ENCODE measurements at places on chromosomes 12 and 14. TPM values are rescaled to one million over a fixed set of nuclear protein-coding genes. Genes with fewer than 3 reads are reported as not detected.

ATP5MC2 gene
- polyA plus RNA-seq, result 205 TPM

IL31 gene
- not detected for polyA plus RNA-seq

SDS gene
- polyA plus RNA-seq, result not detected

DNA sequence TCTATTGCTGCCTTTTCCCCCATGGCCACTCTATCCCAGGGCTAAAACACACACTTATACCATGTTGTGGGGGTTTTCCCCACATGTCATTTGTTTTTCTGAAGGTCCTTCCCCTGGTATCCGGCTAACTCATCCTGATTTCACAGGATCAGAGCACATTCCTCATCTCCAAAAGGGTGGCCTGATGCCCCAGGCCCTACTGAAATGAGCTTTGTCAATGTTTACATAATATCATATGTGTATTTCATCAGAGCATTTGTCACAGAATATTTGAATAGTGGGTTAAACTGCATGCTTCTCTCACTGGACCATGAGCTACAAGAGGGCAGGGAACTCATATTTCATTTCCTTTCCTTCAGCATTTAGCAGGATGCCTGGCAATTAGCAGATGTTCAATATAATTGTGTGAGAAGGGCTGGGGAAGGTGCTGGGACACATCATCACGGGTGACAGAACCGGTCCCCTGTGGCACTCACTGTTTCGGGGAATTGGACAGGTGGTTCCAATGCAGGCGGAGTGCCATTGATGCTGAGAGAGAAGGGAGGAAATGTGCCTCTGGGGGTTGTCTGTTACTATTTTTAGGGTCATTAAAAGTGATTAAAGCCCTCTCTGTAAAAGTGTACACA, 26.8 kb downstream of the EMP1 start:
- no peak for DNase-seq

DNA sequence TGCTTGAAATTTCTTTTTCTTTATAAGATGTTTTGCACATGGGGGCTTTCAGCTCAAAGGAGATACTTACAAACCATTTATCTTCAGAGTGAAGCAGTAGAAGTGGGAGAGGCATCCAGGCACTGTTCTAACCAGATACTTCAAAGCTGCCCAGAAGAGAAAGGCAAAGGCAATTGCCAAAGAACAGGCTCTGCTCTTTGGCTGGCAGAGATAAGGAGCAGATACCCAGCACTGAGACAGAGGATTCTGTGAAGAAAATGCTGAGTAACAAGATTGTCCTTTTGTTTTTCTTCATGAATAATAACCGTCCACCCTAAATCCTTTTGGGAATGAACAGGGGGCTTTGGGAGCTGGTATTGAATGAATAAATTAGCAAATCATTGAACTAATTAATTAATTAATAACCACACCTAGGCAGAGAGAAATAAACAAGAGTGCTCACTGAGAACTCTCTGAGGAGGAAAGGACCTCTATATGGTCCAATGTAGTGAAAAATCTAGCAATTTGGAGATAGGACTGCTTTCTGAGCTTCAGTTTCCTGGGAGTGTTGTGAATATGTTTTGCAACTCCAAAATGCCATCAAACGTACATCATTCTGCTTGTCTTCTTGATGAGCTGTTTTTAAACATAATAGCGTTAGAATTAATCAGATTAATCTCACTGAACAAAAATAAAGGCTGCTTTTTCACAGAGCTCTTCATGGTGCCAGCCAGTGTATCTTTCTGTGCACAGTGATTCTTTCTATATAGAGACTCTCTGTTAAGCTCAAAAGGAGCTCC, 192.8 kb upstream of the AMIGO2 start:
- DNase-seq, result no peak

GRCh38 chr14:65103150-65103760, 938 bp upstream of the MAX start:
- no peak for DNase-seq

LAG3 gene
- 0.09 TPM for polyA plus RNA-seq

PLBD1 gene
- polyA plus RNA-seq, result 13.4 TPM

DNA sequence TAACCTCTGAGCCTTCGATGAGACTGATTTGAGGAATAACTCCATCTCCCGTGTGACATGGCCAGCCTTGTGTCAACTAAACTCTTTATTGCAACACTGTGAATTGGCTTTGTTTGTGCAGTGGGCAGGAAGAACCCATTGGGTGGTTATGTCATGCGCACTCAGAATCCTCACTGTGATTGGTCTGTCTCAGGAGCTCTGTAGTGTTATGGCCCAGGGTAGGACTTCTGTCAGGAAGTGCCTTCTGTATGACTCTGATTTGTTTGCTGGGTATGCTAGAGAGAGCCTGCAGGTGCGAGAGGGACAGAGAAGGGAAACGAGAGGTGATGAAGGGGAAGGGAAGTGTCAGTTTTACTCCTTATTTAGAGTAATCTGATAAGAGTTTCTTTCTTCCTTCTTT, 71.5 kb upstream of the DCD start:
- DNase-seq, result no peak

DNA sequence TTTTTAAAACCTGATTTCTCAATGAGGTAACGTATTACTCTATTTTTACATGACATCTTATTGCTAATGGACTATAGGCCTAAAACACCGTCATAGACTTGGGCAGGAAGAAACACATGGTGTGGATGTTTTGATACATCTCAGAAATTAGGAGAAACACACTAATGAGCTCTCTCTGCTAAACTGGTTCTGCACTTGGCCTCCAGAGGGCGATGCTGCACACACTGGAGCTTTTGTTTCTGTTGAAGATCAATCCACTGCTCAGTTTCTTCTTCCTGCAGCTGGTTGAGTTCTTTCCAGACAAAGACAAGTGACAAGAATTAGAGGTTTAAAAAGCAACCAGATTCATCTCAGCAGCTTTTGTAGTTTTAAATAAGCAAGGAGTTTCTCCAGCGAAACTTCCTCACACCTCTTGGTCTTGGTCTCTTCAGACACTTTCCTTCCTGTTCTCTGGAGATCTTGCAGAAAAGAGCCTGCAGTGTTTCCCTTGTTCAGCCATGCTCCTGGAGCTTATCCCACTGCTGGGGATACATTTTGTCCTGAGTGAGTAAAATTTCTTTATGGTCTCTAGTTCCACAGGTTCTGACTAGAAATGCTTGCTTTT, 178.5 kb upstream of the OR4E1 start:
- no peak for DNase-seq

DNA sequence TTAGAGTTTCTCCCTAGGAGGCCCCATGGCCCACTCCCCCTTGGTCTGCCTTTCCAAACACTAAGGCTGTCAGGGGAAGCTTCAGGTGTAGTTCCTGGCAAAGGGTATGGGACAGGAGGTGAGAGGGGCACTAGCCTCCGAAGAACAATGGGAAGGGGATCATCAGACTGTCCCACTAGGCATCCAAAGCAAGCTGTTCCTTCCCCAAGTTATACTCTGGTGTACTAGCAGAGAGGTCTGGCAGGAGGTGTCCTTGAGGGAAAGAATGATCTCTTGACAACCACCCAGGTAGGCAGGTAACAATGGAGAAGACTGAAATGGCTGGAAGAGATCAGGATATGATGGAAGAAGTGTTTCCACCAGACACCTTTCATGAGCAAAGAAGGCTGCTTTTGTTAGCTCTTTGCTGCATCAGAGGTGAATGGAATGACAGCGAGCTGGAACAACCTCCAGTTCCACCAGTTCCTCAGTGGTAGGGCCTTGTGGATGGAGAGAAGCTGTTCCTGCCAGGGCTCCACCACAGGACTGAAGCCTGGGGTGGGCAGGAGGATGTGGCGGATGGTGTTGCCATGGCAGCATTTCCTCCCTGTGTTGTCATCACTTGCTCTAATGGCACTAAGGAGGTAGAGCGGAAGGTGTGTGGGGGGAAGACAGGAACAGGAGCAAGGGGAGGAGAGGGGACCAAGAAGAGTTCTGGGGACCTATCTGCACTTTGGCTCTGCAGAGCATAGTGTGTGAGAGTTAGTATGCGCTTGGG, 2.3 kb upstream of the AGAP2 start:
- no peak for DNase-seq

YAF2 gene
- 10.1 TPM for polyA plus RNA-seq

GRCh38 chr12:14048941-14049545, 67.6 kb upstream of the GRIN2B start:
- no peak for DNase-seq

DNA sequence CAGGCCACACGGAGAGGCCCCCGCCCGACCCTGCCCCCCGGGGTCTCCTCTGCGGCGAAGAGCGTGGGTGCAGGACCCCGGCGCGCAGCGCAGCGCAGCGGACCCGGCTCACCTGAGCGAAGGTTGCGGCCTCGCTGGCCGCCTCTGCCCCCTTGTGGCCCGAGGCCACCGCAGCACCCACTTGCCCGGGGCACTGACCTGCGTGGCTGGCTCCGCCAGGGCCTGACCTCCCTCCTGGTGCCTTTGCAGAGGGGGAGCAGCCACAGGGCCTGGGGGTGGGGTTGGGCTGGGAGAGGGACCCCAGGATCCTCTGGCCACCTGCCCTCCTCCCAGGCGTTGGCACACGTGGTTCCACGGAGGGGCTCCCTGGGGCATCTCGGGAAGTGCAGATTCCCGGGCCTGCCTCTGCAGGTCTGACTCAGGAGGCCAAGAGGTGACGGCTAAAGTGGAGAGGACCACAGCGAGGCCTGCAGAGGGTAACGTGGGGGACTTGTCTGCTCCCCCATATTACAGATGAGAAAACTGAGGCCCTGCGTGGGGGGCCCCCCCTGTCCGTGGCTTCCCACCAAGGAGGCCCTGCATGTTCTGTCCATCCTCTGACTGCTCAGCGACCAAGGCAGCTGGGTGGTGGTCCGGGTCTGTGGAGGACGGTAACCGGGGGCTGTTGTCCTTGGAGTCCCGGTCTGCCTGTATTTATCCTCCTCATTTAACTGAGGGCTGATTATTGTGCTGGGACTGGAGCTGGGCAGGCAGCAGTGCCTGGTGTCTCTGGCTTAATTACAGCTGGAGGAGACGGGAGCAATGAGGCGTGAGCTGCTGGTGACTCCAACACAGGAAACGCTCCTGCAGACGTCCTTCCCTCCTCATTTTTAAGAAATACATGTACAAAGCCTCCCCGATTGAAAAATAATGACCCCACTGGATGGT, 67.9 kb upstream of the BEGAIN start:
- DNase-seq, result no peak

- DNase-seq, result no peak
Measured at GRCh38 chr12:114440270-114441038, 34.5 kb upstream of the TBX5 start.

NID2 gene
- 4.5 TPM for polyA plus RNA-seq

DNA sequence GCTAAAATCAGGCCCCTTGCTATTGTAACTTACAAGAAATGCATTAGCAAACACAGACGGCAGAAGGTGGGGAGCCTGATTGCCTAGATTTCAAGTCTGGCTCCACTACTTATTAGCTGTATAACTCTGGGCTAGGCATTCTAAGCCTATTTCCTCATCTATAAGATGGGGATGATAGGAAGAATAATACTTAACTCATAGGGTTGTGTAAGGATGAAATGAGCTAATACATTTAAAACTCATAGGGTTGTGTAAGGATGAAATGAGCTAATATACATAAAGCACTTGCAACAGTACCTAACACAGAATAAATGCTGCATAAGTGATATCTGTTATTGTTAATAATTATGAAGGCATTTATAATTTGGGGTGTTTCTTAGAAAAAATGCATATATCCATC, 60.1 kb upstream of the DIO2 start:
- DNase-seq, result no peak

DNA sequence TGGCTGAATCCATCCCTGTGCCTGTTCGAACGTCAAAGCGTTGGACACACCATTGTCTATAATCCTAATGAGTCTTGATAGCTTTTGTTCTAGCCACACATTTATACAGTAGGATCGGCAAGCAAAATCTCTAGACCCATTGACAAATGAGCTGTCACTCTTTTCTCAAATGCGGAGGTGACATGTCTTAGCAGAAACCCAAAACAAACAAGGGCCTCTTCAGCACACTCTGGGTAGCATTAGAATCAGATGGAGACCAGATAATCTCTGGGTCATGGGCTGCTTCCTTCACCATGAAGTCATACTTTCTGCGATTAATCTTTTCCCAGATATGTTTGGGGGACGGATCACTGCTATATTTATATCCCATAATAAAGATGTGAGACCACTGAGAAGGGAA, 100.2 kb downstream of the PLXNC1 start:
- DNase-seq, result no peak

GRCh38 chr12:130375296-130376287, 37.9 kb downstream of the PIWIL1 start:
- DNase-seq, result no peak

GRCh38 chr12:3651585-3652424, 101.1 kb downstream of the CRACR2A start:
- DNase-seq, result no peak

GRCh38 chr12:10227648-10228047, 15.0 kb downstream of the GABARAPL1 start:
- DNase-seq, result no peak

DNA sequence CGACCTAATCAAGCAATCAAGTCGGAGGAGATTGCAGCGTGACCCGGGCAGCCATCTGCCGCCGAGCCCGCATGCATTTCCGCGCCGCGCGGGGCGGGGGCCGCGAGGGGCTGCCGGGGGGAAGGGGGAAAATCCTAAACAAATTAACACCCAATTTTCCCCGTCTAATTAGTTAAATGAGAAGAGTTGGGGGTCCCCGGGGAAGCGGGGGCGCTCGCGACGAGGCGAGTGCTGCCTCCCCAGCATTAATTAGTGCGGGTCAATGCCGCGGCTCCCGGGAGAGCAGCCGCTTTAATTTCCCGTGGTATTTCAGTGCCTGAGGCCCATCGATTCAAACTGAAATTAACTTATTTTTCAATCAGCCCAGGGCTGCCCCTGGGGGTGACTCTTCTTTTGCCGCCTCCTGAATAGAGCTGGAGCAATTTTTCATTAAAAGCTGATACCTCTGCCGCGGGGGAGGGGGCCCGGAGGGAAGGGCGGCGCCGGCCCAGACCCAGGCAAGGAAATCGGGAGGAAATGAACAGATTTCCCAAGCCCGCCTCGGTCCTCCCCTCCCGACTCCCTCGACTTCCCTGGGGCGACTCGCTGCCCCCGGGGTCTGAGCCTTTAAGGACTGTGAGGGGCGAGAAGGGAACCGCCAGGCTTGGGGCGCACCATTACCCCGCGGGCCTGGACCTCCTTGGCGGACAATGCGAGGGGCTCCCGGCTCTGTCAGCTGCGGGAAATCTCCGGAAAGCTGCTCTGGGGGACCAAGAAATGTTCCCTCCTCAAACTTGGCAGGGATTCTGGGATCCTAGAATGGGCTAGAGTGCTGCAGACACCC, 18.9 kb downstream of the VSX2 start:
- DNase-seq, result no peak

CCDC197 gene
- not detected for polyA plus RNA-seq

- DNase-seq, result no peak
Measured at GRCh38 chr12:110916295-110916875, 4.0 kb downstream of the MYL2 start.

NGB gene
- polyA plus RNA-seq, result not detected

CLEC9A gene
- polyA plus RNA-seq, result not detected

- DNase-seq, result no peak
Measured at GRCh38 chr14:80570930-80571298, 359.6 kb upstream of the DIO2 start.

GRCh38 chr12:79347866-79348265, 342.9 kb downstream of the PAWR start:
- DNase-seq, result no peak

TSPAN11 gene
- polyA plus RNA-seq, result not detected

COPS7A gene
- 85.5 TPM for polyA plus RNA-seq

Measured in keratinocyte (primary cell).